ENCODE measurements at places on chromosomes 1 and 21.
A peak's percentile ranks its signal among the peaks of the same experiment; 100 is the strongest.

- no peak for DNase-seq
Observed at GRCh38 chr1:208150833-208151458, 93.2 kb downstream of the PLXNA2 start.

DNA sequence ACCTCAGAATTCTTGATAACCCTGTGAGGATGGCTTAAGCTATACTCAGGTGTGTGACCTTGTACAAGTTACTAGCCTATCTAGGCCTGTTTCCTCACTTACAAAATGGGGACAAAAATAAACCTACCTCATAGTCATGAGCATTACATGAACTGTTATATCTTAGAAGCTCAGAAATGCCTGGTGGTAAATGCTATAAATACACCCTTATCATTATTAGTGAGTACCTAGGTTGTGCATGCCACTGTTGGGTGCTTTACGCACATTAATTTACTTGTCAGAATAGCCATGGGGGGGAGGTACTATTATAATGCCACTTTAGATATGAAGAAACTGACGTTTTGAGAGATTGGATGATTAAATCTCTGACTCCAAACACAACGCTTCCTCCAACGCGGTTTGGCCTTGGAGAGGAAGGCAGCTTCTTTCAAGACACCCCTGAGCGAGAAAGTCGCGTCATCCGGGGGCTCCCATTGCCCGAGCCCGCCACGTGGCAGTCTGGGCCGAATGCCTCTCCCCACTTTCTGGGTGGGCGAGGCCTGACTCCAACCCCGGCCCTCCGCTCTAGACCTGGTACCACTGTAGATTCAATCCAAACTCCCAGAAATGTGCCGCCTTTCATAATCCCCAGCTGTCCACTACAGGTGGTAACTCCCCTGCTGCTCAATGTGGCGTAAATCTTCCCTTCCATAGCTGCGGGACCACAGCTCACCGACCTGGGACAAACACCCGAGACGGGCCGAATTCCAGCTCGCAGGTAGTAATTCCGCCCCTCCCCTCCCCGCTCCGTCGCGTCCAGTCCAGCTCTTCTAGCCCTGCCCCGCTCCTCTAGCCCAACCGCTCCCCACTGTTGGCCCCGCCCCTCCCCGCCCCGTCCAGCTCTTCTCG, 771 bp upstream of the RAD54L start:
- peak; percentile 62 for DNase-seq

GRCh38 chr21:38041493-38041892, 125.2 kb upstream of the KCNJ6 start:
- DNase-seq, result no peak

- DNase-seq, result no peak
Observed at GRCh38 chr1:180751921-180752320, 120.1 kb downstream of the XPR1 start.

DNA sequence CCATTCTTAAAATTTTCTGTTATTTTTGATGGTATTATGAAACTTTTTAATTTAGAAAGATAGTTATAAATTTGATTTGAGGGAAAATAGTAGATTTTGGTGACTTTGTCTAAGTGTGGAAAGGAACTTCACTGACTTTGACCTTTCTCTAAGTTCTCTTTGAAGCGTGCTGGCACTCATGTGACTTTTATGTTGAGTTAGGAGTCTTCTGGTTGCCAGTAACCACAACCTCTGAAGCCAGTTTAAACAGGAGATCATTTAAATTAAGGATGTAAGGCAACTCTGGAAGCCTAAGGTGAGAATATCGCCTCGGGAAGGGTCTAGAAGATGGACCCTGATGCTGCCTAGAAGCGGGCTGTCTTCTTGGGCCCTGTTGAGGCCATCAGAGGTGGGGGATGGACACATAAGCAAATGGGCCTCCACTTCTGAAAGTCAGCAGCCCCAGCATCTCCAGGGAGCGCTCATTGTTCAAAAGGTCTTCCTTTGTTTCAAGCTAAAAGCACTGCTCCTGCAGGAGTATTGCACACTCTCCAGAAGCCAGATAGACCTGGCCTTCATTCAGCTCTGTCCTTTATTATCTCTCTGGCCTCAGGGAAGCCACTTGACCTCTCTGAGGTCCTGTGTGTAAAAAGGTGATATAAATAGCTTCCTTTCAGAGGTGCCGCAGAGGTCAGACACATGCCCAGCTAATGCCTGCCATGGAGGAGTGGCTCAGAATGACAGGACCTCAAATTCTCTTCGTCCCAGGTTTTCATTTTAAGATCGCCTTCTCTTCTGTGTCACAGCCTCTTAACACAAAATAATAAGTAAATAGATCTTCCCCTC, 5.1 kb upstream of the RCAN1 start:
- DNase-seq, result no peak

DNA sequence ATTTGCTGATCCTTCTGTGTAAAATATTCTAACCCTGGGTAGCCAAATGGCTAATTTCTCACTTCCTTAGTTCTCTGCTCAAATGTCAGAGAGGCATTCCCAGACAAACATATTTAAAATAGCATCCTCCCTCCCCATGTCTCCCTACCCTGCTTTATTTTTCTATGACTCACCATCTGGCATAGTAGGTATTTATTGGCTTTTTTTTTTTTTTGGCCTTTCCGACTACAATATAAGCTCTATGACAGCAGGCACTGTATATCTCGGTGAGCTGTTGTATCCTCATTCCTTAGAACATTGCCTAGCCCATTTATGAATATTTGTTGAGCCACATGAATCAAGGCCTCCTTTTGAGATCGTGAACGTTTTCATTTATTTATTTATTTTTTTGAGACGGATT, 1.5 kb upstream of the NEK7 start:
- no peak for DNase-seq

DNA sequence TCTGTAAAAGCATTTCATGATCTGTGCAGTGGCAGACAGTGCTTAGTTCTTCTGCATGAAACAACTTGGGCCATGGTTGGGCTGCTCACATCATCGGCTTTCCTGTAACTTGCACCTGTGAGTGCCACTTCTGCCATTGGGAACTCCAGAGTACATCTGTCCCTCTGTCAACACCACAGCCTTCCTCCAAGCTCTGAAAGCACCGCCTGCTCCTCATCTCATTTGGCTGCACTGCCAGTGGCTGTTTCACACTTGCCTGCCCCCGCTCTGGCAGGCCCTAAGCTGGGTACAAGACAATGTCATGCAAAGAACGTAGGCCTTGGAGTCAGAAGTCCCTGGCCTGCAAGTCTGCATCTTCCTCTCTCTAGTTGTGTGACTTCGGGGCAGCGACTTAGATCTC, 46.4 kb downstream of the DDX20 start:
- no peak for DNase-seq

- no peak for DNase-seq
Observed at GRCh38 chr1:214380986-214381695, 100.2 kb downstream of the SMYD2 start.

All from stimulated activated CD4-positive, alpha-beta T cell treated with anti-CD3 and anti-CD28 coated beads, Interleukin-4, amount 100 ng/mL, for 1 hour (primary cell).